ENCODE measurements at places on chromosomes 5 and 9.

- DNase-seq: no peak
Measured at GRCh38 chr5:5605170-5605764, 182.8 kb downstream of the ICE1 start.

DNA sequence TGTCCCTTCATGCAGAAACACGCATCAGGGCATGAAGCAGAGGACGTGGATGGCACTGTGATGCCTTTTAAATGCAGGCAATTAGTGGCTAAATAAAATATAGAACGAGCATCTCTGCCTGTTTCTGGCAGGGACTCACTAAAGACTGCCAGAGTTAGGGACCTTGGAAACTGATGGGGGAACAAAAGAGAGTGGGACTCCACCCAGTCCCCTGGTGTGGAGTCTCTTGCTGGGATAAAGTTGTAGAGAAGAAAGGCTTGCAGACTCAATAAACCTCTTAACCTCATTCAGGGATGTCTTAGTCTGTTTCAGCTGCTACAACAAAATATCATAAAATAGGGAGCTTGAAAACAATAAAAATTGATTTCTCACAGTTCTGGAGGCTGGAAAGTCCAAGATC lies 87.6 kb upstream of the ARAP3 start:
- DNase-seq: no peak

- no peak for DNase-seq
Measured at GRCh38 chr5:10599113-10599512, 35.2 kb downstream of the ANKRD33B start.

DNA sequence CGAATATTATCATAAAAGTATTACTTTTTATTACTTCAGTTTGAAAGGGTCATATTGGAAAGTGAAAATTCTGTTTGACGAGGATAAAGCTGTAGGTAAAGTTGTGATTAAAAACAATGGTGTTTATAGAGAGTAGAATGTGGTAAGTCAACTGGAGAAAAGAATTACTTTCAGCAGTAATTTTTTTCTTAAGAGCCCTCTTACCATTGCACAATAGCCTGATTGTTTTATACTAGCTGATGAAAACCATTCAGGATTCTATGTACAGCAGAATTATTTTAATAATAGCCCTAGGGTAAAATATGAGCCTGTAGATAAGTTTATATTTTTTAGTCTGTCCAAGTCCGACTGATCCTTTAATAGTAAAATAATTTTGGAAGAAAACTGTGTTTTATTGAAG lies 16.6 kb downstream of the CDC42SE2 start:
- no peak for DNase-seq

GRCh38 chr5:139646111-139646510 lies 2.0 kb upstream of the CXXC5 start:
- no peak for DNase-seq

GRCh38 chr9:92807031-92807756 lies 42.6 kb upstream of the BICD2 start:
- DNase-seq: no peak

DNA sequence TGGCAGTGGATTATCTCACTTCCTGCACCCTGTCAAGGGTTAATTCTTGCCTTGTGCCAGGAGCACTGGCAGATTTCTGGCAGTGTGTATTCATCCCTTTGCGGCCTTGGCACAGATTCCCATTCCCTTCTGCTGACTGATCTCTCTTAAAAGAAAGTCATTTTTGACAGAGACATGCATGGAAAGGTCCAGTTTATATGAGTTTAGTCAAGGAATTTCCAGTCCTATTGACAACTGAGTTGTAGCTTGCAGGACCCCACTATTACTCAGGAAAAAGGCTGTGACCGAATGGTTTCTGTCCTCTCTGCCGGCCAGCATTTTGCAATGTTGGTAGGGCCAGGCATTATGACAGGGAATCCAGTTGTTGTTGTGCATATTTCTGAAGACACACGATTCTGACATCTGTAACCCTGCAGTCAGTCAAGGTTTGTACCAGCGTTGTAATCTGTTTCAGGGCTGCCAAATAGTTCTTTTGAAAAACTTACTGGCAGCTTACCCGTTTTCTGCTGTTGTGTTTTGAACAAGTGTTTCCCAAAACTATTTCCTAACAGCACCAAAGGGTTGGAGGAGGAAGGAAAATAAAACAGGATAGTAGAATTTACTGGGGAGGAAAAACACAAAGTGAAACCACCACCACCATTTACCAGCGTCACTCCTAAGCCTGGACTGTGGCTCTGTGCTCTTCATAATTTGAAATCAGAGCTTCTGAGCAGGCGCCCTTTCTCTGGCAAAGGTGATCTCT lies 243.4 kb upstream of the KLF4 start:
- no peak for DNase-seq

DNA sequence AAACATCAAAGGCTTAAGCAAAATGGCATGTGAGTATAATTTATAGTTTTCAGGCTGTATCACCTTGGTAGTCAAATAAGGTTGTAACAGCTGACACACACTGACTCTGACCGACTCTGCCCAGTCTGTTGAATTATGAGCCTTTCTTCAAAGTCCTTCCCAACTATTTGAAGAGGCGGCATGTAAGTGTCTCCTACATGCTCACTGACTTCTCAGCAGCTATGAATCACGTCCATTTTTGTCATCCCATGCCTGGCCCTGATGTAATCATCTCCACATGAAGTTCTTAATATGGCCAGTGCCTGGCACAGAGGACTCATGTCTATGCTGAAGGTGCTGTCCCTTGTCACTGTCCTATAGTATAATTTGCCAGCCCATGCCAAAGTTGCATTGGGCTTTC lies 5.1 kb upstream of the PTBP3 start:
- DNase-seq: no peak

DNA sequence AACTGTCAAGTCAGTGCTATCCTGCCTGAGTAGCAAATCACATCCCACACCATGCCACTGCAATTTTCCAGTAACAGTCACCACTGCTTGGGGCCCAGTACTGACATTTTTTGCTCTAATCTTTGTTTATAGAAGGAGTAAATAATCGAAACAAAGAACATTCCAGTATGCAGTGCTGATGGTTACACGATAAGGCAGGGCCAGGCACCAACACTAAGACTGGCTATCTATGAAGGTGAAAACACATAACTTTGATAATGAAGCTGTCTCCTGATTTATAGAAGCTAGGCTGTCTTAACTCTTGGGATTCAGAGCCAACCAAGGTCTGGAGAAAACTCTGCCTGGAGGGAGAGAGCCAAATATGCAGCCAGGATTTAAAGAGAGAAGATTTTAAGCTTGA lies 365.3 kb downstream of the BNC2 start:
- DNase-seq: no peak

DNA sequence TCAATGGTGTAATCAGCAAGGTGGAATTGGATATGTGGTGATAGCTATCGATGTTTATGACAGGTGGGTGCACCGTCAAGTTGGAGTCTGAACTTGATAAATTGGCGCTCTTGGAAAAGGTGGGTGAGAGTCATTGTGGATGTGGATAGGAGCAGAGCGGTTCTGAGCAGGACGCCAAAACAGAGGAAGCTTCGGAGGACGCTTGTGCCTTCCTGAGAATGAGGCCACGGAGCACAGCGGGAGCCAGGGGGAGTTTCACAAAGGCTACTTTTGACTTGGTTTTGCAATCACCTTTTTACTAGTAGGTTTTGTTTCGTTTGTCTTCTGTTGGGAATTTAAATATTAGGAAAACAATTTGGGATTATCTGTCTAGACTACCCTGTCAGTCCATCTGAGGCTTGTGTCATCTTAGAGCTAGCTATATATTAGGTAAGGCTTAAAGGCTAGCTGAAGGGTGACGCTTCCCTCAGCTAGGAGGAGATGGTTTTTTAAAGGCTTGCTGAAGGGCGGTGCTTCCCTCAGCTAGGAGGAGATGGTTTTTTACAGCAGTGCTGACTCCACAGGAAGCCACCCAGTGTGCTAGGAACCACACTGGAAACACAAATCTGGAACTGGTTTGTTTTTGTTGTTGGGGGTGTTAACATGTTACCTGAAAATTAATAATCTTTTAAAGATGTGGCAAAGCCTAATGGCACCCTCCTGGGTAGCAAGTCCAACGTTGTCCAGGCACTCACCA lies 142.4 kb upstream of the IRX4 start:
- no peak for DNase-seq

DNA sequence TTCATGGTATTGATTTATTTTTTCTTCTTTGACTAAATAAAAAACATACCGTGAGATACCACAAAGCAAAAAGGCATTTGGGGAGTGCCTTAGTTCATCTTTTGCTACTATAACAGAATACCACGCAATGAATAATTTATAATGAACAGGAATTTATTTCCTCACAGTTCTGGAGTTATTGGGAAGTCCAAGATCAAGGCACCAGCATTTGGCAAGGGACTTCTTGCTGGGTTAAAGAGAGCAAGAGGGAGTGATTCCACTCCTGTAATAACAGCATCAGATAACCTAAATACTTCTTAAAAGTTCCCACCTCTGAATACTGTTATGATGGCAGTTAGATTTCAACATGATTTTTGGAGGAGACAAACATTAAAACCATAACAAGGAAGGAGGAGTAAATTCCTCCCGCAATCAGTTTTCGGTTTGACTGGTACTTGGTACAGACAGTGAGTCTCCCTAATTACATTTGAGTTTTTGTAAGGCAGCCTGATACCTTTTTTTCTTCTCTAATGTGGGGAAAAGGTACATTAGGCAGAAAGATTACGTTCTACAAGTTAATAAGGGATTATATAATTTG lies 8.8 kb upstream of the OMD start:
- DNase-seq: no peak

DNA sequence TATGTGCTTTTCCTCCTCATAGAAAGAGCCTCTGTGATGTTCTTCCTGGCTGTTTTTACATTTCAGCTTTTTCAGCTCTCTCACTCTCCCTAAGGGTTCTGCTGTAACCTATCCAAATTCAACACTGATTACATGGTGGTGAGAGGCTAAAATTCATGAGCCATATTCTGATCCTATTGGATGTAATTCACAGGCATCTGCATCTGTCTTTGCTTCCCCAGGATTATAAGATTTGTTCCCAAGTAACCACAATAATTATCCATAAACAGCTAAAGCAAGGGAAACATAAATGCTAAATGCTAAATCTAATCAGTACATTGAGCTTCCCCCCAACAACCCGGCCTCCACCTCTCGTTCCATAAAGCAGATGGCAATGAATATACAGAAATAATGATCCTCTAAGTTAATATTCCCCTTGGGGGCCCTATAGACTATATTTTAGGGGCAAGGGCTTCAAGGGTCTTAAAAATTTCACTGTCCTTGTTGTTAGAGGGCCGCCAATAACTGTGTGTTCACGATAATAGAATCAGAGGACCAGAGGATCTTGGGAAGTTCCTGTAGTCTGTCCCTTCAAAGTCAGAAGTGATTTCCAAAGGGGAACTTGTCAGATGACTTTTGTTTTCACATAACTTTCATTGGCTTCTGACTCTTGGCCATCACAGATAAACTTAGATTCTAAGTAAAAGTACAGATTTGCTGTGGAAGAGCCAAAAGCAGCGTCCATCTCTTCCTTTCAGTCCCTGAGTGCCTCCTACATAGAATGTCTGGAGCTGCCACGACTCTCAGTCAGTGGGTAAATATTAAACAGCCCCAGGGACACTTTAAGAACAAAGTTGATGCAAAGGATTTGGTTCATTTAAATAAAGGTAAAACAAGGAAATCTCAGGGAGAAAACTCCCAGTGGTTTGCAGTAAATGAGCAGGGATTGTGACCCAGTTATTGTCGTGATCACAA lies 125.6 kb downstream of the ALDH1A1 start:
- DNase-seq: no peak

GRCh38 chr5:109218818-109219217 lies 191.0 kb downstream of the PJA2 start:
- no peak for DNase-seq

DNA sequence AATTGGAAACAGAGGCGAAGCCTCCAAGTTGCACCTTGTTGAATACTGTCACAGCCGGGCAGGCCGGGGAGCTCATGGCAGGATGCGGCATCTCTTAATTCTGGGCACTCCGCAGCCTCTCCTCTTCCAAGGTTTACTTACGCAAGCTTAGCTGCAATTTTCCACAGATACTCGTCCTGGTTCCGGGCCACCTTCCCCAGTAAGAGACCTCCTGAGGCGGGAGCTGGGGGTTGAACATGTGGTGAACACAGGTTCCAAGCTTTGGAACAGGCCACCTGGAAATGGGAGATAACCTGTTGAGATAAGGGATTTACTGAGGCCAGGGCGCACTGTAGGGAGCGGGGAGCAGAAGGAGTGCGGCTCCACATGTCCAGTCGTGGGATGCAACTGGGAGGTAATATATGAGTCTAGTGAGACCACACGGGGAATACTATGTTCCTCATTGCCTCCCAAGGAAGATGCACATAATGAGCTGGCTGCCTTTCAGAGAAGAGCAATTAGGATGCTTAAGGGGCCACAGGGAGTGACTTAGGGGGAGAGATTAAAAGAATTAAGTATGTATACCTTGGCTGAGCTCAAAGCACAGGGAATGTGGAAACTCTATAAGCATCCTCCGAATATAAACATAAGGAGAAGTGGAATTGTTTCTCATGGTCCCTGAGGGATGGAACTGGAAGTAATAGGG lies 335.2 kb downstream of the CWC27 start:
- no peak for DNase-seq

GRCh38 chr9:128765499-128765898 lies 6.2 kb downstream of the ZER1 start:
- DNase-seq: no peak

DNA sequence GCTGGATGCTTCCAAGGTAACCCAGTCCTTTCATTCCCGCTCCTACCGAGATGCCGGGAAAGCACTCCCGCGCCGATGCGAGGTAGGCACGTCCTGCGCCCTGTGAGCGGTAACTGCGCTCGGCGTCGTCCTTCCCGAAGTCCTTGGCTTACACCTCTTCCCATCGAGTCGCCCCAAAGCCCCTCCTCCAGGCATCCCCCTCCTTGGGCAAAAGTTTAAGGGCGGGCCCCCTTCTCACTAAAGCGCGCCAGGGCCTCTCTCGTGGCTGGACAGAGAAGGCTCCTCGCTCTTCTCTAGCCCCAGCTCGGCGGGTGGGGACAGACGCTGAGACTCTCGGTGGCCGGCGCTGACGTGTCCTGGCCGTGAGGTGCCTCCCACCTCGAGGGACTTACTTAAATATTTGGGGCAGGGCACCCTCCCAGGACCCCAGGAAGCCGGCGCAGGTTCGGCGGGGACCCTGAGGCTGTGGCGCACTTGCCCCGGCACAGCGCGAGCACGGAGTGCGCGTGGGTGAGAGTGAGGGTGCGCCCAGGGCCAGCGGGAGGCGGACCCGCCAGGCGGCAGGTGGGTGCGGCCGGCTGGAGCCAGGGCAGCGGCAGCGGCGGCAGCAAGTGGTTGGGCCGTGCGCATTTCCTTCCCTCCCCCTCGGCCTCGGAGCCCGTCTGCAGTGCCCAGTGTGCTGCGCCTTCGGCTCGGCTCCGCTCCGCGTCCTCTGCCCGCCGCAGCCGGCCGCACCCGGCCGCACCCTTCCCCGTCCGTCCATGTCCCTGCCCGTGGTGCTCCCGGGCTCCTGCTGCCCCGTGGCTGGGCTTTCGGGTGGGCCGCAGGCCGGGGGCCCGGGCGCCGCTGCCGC lies at the start of gene ENTREP1:
Gene ENTREP1 (plus strand): TSS at position 667 of the 853 bp plus-strand sequence. CDS start 95 bp downstream, at position 762.
- DNase-seq: no peak

- no peak for DNase-seq
Measured at GRCh38 chr5:39680213-39680612, 255.4 kb upstream of the DAB2 start.

GRCh38 chr5:174922955-174923354 lies 198.6 kb downstream of the MSX2 start:
- no peak for DNase-seq

- DNase-seq: no peak
Measured at GRCh38 chr5:533955-534742, 9.9 kb upstream of the SLC9A3 start.

- DNase-seq: no peak
Measured at GRCh38 chr5:14325369-14325768, 182.2 kb downstream of the TRIO start.

- DNase-seq: no peak
Measured at GRCh38 chr9:12185856-12186255, 507.3 kb upstream of the TYRP1 start.

- DNase-seq: no peak
Measured at GRCh38 chr5:132026516-132027008, 15.1 kb upstream of the ACSL6 start.
